Astrocyte of the spinal cord (primary cell): ENCODE measurements at places on chromosomes 2 and 18.
A peak's percentile ranks its signal among the peaks of the same experiment; 100 is the strongest.

GRCh38 chr2:34003795-34004194, 404.7 kb upstream of the FAM98A start:
- DNase-seq = no peak

DNA sequence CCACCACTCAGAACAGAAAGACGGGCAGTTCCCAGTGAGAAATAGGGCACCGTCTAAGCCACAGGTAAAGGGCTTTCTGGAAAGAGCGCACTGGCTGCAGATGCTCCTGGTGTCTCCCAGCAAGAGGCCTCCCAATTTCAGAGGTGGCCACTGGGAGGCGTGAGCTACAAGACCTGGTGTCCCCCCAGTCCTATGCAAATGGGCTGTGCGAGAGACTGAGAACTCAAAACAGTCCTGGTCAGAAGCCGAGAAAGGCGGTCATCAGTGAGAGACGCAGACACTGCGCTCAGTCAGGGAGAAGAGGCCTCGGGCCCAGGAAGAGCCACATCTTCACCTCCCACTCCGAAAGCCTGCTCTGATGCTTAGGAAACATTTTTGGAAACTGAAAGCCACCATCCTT, 179.5 kb downstream of the EIPR1 start:
- DNase-seq = no peak

- no peak for DNase-seq
These were observed 46.4 kb downstream of the ADI1 start for GRCh38 chr2:3472966-3473365.

- DNase-seq = no peak
These were observed 462.8 kb downstream of the MEIS1 start for GRCh38 chr2:66897691-66898150.

DNA sequence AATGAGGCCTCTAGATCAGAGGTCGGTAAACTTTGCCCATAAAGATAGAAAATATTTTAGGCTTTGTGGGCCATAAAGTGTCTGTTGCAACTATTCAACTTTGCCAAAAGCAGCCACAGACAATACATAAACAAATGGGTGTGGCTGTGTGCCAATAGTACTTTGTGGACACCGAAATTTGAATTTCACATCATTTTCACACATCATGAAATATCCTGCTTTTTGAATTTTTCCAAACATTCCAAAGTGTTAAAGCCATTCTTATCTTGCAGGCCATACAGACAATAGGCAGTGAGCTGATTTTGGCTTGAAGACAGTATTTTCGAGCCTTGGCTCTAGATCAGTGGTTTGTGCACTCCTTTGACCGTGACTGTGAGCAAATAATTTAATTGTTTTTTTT, 51.1 kb upstream of the EPC2 start:
- no peak for DNase-seq

DNA sequence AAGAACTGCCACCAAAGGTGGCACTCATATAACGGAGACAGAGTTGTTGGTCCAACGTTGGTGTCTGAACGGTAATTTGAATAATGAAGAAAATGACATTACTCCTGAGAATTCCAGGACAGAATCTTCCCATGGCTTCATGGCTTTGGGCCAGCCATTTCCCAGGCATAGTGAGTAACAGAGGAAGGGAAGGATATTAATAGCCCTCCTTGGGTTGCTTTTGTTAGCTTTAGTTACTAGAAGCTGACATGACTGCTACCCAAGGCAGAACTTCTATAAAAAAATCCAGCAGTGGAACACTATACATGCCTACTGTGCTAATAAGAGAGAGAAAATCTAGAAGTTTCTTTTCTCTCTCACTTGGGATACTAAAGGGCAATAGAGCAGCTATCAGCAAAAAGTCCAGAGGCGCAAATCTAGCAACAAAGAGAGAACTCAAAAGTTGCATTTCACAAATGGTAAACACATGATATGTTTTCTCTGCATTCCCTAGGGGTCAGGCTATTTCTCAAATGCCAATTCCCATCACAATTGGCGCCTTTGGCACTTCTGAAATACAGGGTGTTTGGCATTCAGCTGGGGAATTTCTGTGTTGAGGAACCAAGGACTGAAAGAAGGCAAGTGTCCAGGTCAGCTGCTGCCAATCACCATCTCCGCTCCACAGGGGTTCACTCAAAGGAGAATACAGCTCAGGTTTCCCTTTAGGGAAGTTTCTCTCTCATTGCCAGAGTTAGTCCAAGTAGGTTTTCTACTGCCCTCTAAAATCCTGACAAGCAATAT, 160.8 kb upstream of the KYNU start:
- peak; percentile 73 for DNase-seq

DNA sequence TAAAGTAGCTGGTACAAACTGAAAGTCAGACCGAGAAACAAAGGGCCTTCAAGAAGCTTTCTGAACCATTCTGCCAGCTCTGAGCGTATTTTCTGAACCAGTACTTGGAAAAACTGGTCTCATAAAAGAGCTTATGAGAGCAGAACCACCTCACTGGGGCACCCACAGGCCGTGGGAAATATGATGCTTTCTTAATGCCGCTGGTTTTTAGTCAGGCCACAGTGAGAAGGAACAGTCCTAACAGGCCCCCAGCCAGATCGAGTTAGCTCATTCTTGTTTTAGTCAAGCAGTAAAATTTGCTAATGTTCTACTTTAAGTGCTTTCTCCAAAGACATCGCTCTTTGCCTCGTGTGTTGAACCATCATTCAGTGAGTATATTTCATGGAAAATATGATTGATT, 12.7 kb upstream of the NOSTRIN start:
- no peak for DNase-seq

GRCh38 chr2:189536830-189537229, 43.8 kb downstream of the SLC40A1 start:
- no peak for DNase-seq

DNA sequence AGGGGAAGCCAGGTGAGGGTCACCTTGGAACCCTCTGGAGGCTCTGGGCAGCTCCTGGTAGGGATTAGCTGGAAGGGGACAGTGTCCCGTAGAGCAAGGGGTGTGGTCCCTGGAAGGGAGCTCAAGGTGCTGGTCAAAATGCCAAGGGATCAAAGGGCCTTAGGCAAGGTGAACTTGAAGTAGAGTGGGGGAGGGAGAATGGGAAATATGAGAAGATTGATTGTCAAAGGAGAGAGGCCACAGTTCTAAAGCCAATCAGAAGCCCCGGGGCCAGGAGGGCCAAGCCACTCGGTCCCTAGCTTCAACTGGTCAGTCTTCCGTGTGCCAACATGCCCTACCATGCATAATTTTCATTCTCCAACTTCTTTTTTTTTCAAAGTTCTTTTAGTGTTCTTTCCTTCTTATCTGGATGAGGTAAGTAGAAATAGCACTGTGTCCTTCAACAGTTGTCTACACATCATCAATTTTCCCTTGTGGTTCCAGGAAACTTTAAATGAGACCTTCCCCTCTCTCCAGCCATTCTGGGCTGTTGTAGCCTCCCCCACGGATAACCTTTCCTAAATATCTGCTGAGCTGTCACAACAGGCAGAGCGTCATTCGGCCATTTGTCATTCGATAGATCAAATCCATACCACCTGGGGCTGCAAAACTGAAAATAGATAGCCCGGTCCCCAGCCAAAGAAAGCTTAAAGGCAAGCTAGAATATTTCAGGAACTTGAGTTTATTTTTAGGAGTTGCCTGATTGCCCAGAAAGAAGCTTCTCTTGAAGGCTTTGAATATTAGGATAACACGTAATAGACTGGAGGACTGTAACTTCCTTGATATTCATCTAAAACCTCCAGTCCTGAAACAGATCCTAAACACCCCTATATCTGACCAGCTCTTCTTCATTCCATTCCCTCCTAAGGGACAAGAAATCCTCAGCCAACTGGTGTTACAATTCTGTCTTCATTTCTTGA, 83.3 kb downstream of the ALPK2 start:
- DNase-seq = peak; percentile 28
